NCI-H526 (cell line): ENCODE measurements at places on chromosomes 2 and 18.
A peak's percentile ranks its signal among the peaks of the same experiment; 100 is the strongest.

- no peak for DNase-seq
These were observed 165.5 kb downstream of the L3MBTL4 start for GRCh38 chr18:6249170-6249569.

GRCh38 chr2:97935719-97936161 is 60.0 kb downstream of the TMEM131 start:
- peak; percentile 67 for DNase-seq

DNA sequence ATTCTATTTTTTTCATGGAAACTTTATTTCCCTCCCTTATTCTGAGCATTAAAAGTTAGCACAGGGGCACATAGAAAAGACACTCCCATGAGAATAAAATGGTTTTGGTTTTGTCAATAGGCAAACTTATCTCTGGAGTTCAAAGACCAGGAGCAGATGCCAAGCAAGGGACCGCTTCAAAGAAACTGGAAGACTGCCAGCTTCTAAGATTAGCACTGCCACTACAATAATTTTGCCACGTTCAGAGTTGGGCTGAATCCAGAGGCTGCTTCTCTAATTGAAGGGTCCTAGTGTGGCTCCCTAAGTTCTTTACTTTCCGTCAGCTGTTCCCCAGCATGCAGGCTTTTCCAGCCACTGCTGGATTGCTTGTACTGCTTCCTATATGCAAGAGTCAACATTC is 681.0 kb upstream of the GCFC2 start:
- DNase-seq = no peak

DNA sequence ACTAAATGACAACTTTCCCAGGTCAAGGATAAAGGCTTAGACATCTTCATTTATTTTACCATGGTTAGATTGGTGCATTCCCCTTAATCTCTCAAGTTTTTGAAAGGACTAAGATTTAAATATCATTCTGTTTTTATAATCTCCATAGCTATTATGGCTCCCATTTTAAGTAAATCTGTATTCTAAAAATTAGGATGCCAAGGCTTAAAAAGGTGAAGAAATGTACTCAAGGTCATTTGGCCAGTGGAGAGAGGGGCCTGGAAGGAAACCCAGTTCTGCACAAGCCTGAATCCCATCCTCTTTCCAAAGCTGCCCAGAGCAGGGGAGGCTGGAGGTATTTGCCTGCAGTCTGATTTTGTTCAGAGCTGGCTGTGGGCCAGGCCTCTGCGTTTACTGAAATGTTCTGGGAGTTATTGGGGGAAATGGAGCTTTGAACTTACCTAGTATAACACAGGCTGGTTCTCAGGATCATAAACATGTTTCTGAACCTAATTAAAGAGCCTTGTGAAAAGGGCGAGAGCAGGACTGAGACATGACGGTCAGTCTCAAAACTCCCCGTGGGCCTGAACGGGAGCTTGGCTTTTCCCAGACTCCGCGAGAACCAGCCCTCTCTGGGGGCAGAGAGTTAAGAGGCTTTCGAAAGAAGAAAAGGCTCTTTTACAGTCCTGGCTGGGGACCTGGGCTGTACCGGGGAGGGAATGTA is 85.6 kb downstream of the DDX1 start:
- DNase-seq = peak; percentile 95

GRCh38 chr18:79796531-79797405 is 970 bp upstream of the KCNG2 start:
- peak; percentile 78 for DNase-seq

- DNase-seq = no peak
These were observed 217.1 kb upstream of the CYRIA start for GRCh38 chr2:16882706-16883105.

DNA sequence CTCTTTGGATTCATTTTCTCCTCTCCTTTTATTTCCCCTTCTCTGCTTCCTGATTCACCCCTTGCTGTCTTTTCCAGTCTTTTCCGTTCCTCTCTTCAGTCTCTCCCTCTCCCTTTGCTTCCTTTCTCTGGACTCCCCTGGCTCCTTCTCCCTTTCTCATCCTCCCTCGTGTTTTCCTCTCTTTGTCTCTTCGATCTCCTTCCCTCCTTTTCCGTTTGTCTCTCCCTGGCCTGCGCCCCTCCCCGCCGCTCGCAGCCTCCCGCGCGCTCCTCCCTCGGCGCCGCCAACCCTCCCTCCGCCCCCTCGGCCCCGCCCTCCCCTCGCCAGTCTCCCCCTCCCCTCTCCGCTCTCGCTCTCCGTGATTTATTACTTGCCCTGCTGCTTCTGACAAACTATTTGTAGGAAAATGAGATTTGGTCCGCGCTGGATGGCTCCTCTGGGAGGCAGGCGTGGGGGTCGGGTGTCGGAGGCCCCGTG is 46.0 kb upstream of the PAX8 start:
- DNase-seq = peak; percentile 33

- DNase-seq = no peak
These were observed 74.0 kb downstream of the NRXN1 start for GRCh38 chr2:50957896-50958295.

DNA sequence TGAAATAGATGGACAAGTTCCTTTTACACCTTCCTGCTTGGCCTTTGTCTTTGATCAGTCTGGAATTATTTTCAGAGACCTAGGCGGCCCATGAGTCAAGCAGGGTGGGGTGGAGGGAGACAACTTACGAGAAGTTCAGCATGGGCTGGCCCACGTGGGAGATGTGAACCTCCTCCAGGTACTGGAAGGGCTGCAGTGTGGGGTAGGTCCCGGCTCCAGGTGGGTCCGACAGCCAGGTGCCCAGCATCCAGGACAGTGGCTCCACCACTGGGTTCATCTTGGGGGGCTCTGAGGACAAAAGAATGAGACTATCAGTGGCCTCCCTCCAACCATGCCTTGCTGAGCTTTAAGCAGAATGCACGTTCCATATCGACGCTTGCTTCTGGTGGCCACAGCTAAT is 30.8 kb downstream of the THAP4 start:
- DNase-seq = no peak

GRCh38 chr2:61995065-61995464 is 89.6 kb downstream of the COMMD1 start:
- no peak for DNase-seq

DNA sequence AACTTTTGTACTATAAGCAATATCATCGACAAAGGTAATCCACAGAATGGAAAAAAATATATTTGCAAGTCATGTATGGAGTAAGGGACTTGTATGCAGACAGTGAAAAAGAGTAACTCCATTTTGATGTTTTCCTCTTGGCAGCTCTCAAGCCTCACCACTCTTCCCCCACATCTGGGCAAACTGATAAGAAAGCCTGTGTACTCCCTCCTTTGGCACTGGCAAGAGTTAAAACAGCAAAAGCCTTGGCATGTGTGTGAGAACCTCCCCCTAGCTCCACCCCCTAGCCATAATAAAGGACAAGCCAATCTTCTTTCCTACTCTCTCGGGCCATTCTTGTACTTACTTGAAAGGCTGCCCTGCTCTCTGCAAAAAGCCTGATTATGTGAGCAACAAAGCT is 335.2 kb downstream of the LRATD1 start:
- DNase-seq = no peak

DNA sequence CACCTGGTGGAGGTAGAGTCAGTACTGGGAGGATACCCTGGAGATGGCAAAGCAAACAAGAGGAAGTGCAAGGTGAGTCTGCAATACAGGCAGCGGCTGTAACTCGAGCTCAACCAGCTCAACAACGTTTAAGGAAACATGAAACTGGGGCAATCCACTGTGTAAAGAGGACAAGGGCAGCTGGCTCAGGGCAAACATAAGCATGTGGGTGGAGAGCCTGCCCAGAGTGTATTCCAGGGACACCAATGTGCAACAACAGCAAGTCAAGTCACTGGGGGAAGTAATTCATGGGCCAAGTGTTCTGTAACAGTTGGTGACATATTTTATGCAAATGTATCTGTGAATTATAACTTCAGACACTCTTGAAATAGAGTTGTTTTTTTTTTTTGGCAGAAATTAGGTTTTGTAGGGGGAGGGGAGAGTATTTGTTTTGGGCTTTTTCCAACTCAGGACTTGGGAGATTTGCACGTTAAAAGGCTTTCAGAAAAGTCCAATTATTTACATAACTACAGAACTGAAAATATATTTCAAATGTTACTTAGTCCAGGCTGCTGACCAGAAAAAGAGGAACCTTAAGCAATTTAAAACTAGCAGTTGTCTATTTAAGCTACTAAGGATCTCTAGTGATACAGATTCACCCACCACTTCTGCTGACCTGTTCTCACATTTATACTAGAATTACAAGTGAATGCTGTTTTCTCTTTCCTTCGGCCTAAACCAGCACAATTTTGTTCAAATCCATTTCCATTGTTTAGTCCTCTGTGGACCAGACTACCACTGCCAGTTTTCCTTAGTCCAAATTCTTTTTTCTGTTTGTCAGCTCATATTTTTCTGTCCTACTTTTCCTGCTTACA is 18.6 kb downstream of the NRXN1 start:
- DNase-seq = peak; percentile 95

- DNase-seq = no peak
These were observed 1473.8 kb upstream of the DDX18 start for GRCh38 chr2:116340690-116341089.

- DNase-seq = peak; percentile 74
These were observed 51.8 kb downstream of the WDR7 start for GRCh38 chr18:56702946-56703345.
